Osteocyte (in vitro differentiated cells): ENCODE measurements at places on chromosomes 6 and 20. TPM values are rescaled to one million over a fixed set of nuclear protein-coding genes. Genes with fewer than 3 reads are reported as not detected.

- H3K4me1 ChIP-seq, result no peaks in the 10 kb centered on the region
- no peak overlapping the region for H3K4me3 ChIP-seq
- no peaks in the 10 kb centered on the region for H3K36me3 ChIP-seq
- DNase-seq, result no peak
Observed at GRCh38 chr6:40881501-40881900, 157.5 kb downstream of the UNC5CL start.

Gene ENPP1
- 21.1 and 22.4 TPM in 2 replicates for total RNA-seq

- H3K4me1 ChIP-seq, result peaks cover 3% of the 10 kb centered on the region
- H3K4me3 ChIP-seq, result no peak overlapping the region
- no peaks in the 10 kb centered on the region for H3K36me3 ChIP-seq
Observed at GRCh38 chr6:133595111-133595761, 293.7 kb upstream of the TCF21 start.

GRCh38 chr20:32664678-32665159, 9.0 kb downstream of the C20orf203 start:
- no peak overlapping the region for H3K27ac ChIP-seq
- H3K4me1 ChIP-seq, result peaks cover 3% of the 10 kb centered on the region
- no peaks in the 10 kb centered on the region for H3K27me3 ChIP-seq
- no peaks in the 10 kb centered on the region for H3K36me3 ChIP-seq
- no peak overlapping the region for H3K4me3 ChIP-seq
